ENCODE measurements at places on chromosomes 4 and X.

DNA sequence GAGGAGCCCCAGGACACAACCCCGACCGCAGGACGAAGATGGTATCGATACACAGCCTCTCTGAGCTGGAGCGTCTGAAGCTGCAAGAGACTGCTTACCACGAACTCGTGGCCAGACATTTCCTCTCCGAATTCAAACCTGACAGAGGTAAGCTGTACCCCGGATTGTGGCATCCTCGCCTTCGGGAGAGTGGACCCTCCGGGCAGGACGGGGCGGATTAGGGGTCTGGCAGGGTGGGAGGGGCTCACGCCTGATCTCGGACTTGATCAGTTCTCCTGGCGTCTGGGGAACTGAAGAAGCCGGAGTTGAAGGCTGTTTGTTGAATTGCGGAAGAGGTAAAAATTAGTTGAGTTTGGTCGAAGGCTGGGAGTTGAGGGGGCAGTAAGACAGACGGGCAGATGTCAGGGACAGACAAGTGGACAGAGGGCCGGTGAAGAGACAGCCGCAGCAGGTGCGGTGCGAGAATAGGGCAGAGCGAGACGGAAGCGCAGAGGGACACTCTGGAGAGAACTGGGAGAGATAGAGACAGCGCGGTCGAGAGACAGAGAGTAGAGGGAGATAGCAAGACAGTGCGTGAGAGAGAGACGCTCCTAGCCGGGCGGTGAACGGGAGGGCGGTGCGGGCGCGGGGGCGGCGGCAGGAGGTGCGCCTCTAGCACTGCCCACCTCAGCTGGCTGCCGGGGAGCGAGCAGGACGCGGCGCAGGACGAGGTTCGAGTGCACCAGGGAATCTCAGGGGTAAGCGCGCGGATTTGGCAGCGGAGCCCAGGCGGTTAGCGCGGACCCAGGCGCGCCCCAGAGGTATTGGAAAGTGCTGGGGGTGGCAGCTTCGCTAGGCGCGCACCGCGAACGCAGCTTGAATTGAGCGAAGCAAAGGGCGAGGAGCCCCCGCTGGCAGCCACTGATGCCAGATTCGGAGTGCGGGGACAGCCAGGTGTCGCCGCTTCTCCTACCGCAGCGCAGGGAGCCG is 23.9 kb downstream of the ARHGAP36 start:
- no peaks in the 10 kb centered on the region for H3K27me3 ChIP-seq
- H3K27ac ChIP-seq: no peak overlapping the region
- no peaks in the 10 kb centered on the region for H3K36me3 ChIP-seq
- DNase-seq: no peak
- no peaks in the 10 kb centered on the region for H3K4me1 ChIP-seq

GRCh38 chr4:55758570-55758969 is 61.0 kb upstream of the EXOC1L start:
- H3K27me3 ChIP-seq: no peaks in the 10 kb centered on the region
- H3K27ac ChIP-seq: no peak overlapping the region
- peaks cover 22% of the 10 kb centered on the region for H3K4me1 ChIP-seq
- H3K4me3 ChIP-seq: no peak overlapping the region

DNA sequence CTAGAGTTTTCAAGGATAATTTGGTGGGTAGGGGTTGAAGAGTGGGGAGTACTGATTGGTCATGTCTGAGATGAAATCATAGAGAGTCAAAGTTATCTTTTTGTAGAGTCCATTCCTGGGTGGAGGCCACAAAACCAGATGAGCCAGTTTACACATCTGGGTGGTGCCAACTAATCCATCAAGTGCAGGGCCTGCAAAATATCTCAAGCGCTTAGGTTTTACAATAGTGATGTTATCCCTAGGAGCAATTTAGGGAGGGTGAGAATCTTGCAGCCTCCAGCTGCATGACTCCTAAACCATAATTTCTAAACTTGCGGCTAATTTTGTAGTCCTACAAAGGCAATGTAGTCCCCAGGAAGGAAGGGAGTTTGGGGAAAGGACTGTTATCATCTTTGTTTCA is 988.3 kb upstream of the LCORL start:
- no peaks in the 10 kb centered on the region for H3K36me3 ChIP-seq
- no peak overlapping the region for H3K27ac ChIP-seq
- H3K4me1 ChIP-seq: peaks cover 9% of the 10 kb centered on the region

DNA sequence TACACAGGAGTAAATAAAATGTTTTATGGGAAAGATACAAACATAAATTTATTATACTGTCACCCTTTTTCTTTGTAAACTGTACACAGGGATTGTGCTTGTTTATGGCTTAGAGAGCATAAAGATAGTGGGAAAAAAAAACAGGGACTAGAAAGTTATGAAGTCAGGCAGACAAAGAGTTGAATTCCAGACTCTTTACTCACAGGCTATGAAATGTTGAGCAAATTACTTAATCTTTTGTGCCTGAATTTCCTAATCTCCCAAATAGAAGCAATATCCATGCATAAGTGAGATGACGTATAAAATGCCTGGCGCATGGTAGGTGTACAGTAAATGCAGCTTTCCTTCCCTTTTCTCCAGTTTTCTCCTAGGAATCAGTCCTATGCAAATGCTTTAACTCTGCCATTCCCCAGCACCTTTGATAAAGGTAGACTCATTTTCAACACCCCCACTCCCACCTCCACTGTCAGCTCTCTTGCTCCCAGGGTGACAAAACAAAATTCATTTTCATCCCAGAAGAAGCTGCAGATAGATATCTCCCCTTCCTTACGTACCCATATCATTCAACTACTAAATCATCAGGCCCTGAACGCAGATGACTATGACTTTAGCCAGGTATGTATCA is 44.5 kb upstream of the BTC start:
- DNase-seq: peak; percentile 68
- peaks cover 6% of the 10 kb centered on the region for H3K27me3 ChIP-seq
- no peaks in the 10 kb centered on the region for H3K36me3 ChIP-seq

- no peaks in the 10 kb centered on the region for H3K36me3 ChIP-seq
- H3K27ac ChIP-seq: peak overlapping the region; percentile 19
Measured at GRCh38 chr4:16677001-16677944, 221.2 kb downstream of the LDB2 start.

- peak; percentile 20 for DNase-seq
- H3K27ac ChIP-seq: no peak overlapping the region
- H3K36me3 ChIP-seq: no peaks in the 10 kb centered on the region
Measured at GRCh38 chr4:71607780-71608677, 175.8 kb downstream of the GC start.

DNA sequence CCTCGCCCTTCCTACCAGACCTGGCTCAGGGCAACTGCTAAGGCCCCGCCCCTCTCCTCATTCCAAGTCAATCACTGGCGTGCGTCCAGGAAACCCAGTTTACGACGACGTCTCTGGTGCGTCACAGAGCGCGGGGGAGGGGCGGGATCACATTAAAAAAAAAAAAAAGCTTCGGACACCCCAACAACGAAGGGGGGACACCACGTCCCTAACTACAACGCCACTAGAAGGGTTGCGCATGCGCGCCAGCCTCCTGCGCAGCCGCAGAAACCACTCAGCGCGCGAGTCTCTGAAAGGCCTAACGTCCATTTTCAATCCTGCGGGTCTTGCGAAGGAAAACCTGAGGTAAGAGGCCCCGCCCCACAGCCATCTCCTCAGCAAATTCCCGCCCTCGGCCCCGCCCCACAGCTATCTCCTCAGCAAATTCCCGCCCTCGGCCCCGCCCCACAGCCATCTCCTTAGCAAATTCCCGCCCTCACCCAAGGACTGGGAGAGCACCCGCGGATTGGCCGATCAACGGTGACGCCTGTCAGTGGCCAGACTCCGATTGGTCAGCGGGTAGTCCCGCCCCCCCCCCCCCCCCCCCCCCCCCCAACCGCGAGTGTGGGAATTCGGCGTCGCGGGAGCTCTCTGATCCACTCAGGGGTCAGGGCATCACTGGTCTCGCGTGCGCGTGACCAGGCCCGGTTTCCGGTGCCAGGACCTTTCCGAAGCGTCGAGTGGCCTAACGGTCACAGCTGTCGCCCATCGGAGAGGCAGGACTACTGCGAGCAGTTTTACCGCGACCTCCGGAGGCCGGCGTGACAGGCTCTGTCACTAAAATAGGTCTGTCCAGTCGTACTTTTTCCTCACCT is at the start of gene SCML1:
SCML1 (plus strand) TSS at position 638 of the 854 bp plus-strand sequence. CDS start 6,694 bp downstream, outside the sequence.
- H3K4me3 ChIP-seq: peak within 1 kb of the TSS; percentile 84
- H3K4me1 ChIP-seq: 0 out of 2 replicates have a peak, but pooled peaks cover 5% of the 10 kb centered on the region
- H3K36me3 ChIP-seq: no peaks in the 10 kb centered on the region
- H3K27me3 ChIP-seq: no peaks in the 10 kb centered on the region

DNA sequence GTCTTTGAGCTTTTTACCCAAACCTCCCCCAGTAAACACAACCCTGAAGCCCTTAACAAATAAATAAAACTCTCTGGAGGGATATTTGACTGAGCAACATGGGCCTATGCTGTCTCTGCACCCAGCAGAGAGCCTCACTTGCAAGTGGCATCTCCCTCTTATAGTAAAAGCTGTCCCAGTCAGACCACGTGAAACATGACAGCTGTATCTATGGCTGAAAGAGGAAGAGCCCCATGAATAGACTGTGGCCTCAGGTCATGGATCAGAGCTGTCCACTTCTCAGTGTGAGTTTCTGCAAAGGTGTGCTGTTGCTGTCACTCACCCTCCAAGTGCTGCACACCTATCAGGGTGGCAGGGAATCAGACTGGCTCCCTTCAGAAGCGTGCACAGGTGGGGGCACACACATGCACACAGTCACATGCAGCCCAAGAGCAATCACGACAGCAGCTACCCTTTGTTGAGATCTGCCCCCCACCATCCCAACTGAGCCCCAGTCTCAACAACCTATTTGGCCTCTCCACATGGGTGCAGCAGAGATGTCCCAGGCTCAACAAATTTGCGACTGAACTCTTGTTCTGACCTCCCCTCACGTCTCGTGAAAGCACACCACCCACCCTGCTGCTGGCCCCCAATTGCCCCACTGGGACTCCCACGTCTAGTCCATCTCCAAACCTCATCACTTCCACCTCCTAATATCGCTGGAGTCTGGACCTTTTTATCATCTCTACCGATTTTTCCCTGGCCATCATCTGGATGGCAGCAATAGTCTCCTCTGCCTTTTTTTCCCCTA is 45.6 kb downstream of the NAT8L start:
- DNase-seq: no peak
- H3K4me3 ChIP-seq: no peak overlapping the region
- no peak overlapping the region for H3K27ac ChIP-seq
- no peaks in the 10 kb centered on the region for H3K27me3 ChIP-seq

DNA sequence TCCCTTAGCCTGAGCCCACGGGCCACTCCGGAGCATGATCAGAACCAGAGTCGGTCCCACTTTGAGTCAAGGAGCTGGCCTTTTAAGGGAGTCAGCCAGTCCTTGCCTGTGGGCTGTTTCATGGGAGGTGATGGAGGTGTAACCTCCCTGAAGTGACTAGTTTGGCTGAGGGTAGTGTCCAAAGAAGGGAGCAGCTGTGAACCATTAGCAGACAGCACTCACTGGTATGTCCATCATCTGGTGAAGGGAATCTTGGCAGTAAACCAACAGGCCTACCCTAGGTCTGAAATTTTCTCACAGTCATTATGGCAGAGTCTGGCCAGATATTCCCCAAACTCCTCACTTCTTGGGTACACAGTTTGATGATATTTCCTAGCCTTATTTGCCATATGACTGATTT is 12.3 kb upstream of the REPS2 start:
- H3K4me3 ChIP-seq: no peak overlapping the region
- H3K27ac ChIP-seq: no peak overlapping the region
- no peaks in the 10 kb centered on the region for H3K27me3 ChIP-seq
- no peak for DNase-seq
- H3K36me3 ChIP-seq: no peaks in the 10 kb centered on the region

GRCh38 chr4:136922066-136922465 is 610.2 kb downstream of the PCDH18 start:
- no peak for DNase-seq
- no peak overlapping the region for H3K4me3 ChIP-seq
- H3K4me1 ChIP-seq: peaks cover 4% of the 10 kb centered on the region
- H3K27ac ChIP-seq: no peak overlapping the region

DNA sequence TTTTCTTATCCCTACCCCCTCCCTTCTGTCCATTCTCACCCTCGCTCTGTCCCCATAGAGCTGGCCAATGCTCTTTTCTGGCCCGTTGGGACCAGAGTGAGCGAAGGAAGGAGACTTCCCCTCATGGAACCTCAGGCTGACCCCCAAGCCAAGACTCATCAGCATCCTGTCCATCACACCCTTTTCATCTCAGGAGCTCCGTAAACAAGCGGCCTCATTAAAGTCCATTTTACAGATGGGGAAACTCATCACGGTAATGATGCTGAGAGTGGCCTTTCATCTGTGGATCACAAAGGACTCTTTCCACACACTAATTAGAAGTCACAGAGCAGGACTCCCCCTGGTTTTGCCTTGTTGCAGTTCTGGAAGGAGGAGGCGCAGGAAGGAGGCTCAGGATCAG is 67.4 kb upstream of the SLC34A2 start:
- H3K27me3 ChIP-seq: peaks cover 9% of the 10 kb centered on the region
- DNase-seq: no peak
- no peaks in the 10 kb centered on the region for H3K36me3 ChIP-seq
- H3K4me1 ChIP-seq: no peaks in the 10 kb centered on the region

DNA sequence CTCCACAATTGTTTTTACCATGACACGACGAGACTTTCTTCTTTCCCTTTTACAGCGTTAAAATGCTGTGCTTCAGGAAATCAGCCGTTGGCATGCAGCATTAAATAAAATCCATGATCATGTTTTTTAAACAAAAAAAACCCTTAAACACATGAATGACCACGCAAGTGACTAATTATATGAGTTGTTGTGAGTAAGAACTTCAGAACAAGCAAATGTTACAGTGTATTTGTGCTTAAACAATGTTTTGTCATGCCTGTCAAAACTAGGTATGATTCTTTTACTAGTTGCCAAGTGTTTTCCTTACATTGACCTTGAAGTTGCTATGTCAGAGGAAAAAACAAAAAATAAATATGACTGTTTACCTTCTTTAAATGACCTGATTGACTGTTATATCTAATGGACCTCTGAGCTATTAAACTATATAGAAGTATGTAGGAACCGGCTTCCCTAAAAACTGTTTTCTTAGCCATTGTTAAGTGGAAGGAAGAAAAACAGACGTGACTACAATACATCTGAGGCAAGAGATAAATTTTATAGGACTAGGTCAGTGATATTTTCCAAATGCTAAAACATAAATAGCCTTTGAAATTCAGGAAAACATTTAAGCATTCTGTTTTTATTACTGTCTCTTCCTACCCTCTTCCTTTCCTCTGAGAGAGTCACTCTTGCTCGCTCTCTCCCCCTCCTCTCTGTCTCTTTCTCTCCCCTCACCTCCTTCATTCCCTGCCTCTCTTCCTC is 197.1 kb downstream of the PALLD start:
- H3K27me3 ChIP-seq: no peaks in the 10 kb centered on the region
- H3K4me1 ChIP-seq: peaks cover 23% of the 10 kb centered on the region
- DNase-seq: peak; percentile 58
- H3K4me3 ChIP-seq: peak overlapping the region; percentile 15
- H3K27ac ChIP-seq: 0 out of 2 replicates have a peak overlapping the region, but pooled peaks have one; percentile 3
